Activated CD4-positive, alpha-beta T cell treated with anti-CD3 and anti-CD28 coated beads, Interleukin-2, amount 10 ng/mL, durations not matched to agents 7 days and 5 days (primary cell): ENCODE measurements at places on chromosomes 12 and 14. TPM values are rescaled to one million over a fixed set of nuclear protein-coding genes. Genes with fewer than 3 reads are reported as not detected.

BDKRB2 gene
- total RNA-seq: not detected

AKAP5 gene
- total RNA-seq: 0.99 TPM

GPRC5A gene
- total RNA-seq: 0.15 TPM

LTBP2 gene
- total RNA-seq: 0.05 TPM

IQSEC3 gene
- not detected for total RNA-seq

FAM90A1 gene
- total RNA-seq: not detected

SIX4 gene
- 0.02 TPM for total RNA-seq

CCDC88C gene
- total RNA-seq: 193 TPM

KRT82 gene
- total RNA-seq: not detected

KRT83 gene
- not detected for total RNA-seq

OTOGL gene
- total RNA-seq: not detected

R3HDM2 gene
- total RNA-seq: 71.6 TPM

SOX5 gene
- not detected for total RNA-seq

SERPINA9 gene
- not detected for total RNA-seq

UNC79 gene
- total RNA-seq: not detected
